ENCODE measurements at places on chromosomes 3 and 15. TPM values are rescaled to one million over a fixed set of nuclear protein-coding genes. Genes with fewer than 3 reads are reported as not detected.

Gene COLQ
- 0.18 TPM for total RNA-seq

Gene SLC9C1
- total RNA-seq, result not detected

- H3K27ac ChIP-seq, result no peak overlapping the region
- no peak overlapping the region for H3K4me3 ChIP-seq
- peaks cover 28% of the 10 kb centered on the region for H3K27me3 ChIP-seq
- no peaks in the 10 kb centered on the region for H3K4me1 ChIP-seq
- H3K36me3 ChIP-seq, result no peaks in the 10 kb centered on the region
Measured at GRCh38 chr15:91104111-91104510, 4.1 kb downstream of the SV2B start.

DNA sequence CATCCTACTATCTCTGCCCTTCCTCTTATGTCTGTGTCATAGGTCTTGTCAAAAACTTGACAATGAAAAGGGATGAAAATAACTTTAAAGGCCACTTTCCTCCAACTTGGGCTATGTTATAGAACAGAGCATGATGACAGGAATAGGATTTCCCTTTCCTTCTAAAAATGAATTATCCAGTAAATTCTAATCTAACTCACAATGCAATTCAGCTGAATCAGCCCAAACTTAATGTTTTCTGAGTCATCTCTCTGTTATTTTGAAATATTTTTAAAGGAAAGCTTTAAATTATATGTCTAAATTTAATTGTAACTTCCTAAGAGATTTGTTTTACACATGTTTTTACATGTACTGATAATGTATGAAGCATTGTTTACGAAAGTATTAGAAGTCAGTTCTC, 258.5 kb downstream of the BBX start:
- peak; percentile 8 for DNase-seq
- no peak overlapping the region for H3K4me3 ChIP-seq
- peaks cover 2% of the 10 kb centered on the region for H3K4me1 ChIP-seq
- no peak overlapping the region for H3K27ac ChIP-seq
- H3K36me3 ChIP-seq, result peaks cover 9% of the 10 kb centered on the region

DNA sequence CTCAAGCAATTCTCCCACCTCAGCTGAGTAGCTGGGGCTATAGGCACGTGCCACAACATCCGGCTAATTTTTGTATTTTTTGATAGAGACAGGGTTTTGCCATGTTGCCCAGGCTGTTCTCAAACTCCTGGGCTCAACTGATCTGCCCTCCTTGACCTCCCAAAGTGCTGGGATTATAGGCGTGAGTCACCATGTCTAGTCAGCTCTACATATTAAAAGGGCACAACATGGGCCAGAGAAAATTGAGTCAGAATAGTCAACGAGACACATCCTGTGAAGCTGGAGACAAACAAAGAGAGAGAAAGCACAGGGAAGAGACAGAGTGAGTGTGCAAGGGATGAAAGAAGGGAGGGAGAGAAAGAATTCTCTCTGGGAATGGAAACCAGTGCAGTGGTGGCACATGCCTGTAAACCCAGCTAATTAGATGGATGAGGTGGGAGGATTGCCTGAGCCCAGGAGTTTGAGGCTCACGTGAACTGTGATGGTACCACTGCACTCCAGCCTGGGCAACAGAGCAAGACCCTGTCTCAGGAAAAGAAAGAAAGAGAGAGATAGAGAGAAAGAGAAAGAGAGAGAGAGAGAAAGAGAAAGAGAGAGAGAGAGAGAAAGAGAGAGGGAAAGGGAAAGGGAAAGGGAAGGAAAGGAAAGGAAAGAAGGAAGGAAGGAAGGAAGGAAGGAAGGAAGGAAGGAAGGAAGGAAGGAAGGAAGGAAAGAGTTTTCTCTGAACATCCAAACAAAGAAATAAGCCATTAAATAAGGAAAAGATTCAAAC, 107.2 kb upstream of the SLC25A36 start:
- DNase-seq, result no peak
- H3K27me3 ChIP-seq, result no peaks in the 10 kb centered on the region
- no peaks in the 10 kb centered on the region for H3K36me3 ChIP-seq
- H3K4me3 ChIP-seq, result no peak overlapping the region
- H3K27ac ChIP-seq, result no peak overlapping the region
